ENCODE measurements at places on chromosomes 5 and 9.

DNA sequence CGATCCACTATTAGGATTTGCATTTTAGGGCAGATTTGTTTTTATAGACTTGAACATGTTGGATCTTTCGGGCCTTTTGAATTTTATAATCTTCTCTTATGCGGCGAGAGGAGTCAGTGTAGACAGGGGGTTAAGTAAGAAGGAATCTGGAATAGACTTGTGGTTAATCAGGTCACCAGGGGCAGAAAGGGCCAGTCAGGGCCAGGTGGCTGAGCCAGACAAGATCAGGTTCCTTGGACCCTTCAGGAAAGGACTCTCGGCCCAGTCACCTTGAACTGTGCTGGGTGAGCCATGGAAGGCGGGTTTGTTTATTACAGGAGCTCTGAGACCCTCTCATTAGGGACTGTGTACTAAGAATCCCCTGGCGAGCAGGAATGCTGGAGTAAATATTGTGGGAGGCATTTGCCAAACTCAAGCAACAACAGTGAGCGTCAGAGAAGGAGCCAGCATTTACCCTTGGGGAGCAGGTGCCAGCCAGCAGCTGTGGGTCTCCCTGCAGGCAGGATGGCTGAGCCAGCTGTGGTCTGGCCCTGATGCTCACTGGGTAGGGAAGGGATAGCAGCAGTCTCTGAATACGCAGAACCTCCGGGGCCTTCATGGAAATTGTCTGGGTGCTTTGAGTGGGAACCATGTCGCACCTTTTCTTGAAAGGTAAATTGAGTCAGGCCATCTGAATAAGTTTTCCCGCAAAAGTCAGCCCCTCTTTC is 79.2 kb downstream of the UBE2QL1 start:
- no peak for DNase-seq

GRCh38 chr9:37412431-37413151 is 9.9 kb upstream of the GRHPR start:
- no peak for DNase-seq

DNA sequence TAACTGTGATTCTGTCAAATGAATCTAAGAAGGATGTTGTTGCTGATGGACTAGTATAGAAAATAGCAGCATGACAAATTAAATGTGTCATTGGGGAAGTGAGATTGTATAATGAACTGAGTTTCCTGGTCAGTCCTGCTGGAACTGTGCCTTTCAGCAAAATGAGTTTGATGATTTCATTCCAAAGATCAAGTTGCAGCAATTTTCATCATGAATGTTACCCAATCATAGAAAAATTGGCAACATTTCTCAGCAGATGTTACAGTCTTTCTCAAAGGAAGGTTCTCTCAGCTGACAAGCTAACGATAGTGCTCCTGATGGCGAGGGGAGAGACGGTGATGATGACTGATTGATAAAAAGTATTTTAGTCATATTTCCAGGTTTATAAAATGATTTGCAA is 10.7 kb downstream of the PCDHAC2 start:
- DNase-seq: no peak

GRCh38 chr9:124511891-124512805 is 4.9 kb upstream of the NR5A1 start:
- no peak for DNase-seq

GRCh38 chr5:62134811-62135210 is 171.2 kb upstream of the KIF2A start:
- DNase-seq: no peak

GRCh38 chr9:86424251-86424891 is 70.2 kb upstream of the TUT7 start:
- no peak for DNase-seq

- DNase-seq: no peak
Measured at GRCh38 chr9:29640507-29640906, 2067.2 kb upstream of the C9orf72 start.

DNA sequence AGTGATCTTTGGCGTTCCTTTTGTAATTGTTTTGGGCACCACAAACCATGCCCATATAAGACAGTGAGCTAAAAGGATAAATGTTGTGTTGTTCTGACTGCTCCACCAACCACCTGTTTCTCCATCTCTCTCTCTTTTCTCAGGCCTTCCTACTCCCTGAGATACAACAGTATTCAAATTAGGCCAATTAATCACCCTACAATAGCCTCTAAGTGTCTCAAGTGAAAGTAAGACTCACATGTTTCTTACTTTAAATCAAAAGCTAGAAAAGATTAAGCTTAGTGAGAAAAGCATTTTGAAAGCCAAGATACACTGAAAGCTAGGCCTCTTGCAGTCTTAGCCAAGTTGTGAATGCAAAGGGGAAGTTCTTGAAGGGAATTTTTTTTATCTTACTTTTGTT is 268.8 kb upstream of the NREP start:
- DNase-seq: no peak

- DNase-seq: no peak
Measured at GRCh38 chr9:129256959-129257713, 79.1 kb upstream of the IER5L start.

DNA sequence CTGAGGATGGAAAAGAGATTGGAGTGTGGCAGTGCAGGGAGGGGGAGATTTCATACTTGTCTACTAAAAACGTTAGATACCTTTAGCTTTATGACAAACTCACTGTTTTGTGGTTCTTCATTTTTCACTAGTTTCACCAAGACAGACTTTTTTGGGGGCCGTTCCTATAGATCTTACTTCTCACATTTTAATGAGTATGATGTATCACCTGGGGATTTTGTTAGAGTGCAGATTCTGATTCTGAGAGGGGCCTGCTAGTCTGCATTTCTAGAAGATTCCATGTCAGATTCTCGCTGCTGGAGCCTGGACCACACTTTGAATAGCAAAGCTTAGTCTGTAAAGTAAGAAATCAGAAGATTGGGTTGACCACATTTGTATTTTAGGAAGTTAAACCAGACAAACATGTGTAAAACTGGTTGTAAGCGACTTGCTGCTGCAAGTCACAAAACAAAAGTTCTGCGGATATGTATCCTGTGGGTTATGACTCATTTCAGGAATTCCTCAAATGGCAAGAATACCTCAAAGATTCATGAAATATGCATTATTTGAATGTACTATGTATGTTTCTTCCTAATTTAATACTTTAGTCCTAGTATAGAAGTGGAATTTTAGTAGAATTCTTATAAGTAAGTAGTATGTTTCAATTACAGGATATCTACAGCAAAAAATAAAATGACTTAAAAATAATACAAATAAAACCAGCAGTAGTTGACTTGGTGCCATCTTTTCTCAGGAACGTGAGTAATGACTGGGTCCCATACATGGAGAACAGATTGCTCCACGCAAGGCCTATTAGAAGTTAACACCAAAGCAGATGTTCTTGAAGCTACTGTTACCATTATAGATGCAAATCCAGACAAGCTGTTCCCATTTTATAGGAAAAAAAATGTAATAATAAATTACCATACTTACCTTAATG is 27.8 kb downstream of the NFIL3 start:
- DNase-seq: no peak

DNA sequence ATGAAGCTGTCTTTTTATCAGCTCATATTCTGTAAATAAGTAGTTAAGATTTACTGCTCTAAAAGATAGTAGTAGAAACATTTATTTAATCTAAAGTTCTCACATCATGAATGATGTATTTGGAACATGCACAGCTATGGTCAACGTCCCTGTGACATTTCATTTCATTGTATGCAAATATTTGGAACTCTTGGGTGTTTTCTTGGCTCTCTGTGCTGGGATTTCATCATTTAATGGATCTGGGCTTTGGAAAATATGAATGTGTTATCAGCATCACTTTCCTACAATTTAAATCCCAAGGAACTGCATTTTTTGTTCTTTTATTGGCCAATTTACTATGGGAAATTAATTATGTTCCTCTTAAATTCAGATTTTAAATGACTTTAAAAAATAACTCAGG is 462.9 kb downstream of the SEMA5A start:
- no peak for DNase-seq

Data from GM19239 (cell line).